Neural crest cell (in vitro differentiated cells): ENCODE measurements at places on chromosomes 7 and 10.

GRCh38 chr7:129225931-129226572 lies 1.2 kb downstream of the AHCYL2 start:
- DNase-seq, result no peak

DNA sequence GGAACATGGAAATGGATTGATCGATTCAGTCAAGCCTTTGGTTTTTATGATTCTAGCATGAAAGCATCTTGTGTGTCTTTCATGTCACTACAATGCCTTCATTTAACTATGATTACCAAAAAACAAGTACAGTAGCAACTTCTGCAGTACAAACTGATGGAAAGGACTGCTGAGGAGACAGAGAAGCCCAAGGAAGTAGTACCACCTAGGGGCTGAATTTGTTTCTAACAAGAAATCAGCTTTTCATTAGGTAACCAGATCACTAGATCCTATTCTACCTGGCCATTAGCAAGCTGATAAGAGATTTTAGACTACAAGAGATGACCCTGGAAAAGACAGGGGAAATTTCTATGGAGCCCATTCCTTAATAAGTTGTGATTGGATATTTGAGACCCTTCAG lies 3.2 kb upstream of the IFIT1 start:
- no peak for DNase-seq

GRCh38 chr10:547591-548081 lies 141.8 kb downstream of the DIP2C start:
- no peak for DNase-seq

- no peak for DNase-seq
Measured at GRCh38 chr7:156747718-156748117, 107.1 kb downstream of the RNF32 start.

GRCh38 chr10:95861386-95861785 lies 46.4 kb upstream of the CC2D2B start:
- no peak for DNase-seq

GRCh38 chr10:3516234-3516922 lies 268.6 kb downstream of the KLF6 start:
- DNase-seq, result peak; percentile 55

- no peak for DNase-seq
Measured at GRCh38 chr10:26939290-26939961, 78.7 kb upstream of the ABI1 start.

- no peak for DNase-seq
Measured at GRCh38 chr10:49644035-49644646, 30.3 kb downstream of the CHAT start.

GRCh38 chr10:57696641-57697040 lies 571.1 kb downstream of the IPMK start:
- DNase-seq, result no peak

- DNase-seq, result no peak
Measured at GRCh38 chr10:117450940-117451339, 75.7 kb upstream of the PDZD8 start.
